ENCODE measurements at places on chromosomes 7 and 10.

- no peak for DNase-seq
These were observed 35.5 kb downstream of the LYZL1 start for GRCh38 chr10:29324220-29324841.

DNA sequence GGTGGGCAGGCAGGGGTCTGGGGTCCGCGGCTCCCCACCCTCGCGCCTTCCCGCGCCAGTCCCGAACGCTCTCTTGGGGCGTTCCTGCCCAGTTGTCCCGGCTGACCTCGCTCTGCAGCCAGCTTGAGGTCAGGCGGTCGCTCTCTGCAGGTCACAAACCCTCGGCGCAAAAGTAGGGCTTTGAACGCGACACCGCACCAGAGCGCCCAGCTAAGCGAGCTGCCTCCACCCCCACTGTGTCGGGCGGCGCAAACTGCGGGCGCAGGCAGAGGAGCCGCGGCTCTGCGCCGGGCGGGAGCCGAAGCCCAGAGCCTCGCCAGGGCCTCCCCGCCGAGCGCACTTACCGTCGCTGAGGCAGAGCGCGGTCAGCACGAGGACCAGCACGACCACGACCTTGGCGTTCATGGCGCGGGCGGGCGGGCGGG lies 284 bp downstream of the CXCL12 start:
- no peak for DNase-seq

DNA sequence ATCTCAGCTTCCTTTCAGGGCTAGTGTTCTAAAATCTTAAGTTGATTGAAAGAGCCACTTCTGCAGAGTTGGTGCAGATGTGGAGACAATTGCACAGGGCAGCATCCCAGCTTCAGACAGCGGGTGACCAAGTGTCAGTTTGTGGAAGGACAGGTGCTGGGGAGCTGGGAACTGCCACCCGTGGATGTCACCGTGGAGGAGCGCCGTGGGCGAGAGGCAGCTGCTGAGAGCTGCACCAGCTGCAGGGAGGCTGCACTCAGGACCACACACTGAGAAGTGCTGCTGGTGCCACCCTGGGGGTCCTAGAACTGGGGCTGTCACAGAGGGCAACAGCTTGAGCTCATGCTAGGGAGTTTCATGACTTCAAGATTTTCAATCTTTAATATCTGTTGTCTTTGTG lies 543.0 kb upstream of the FZD8 start:
- no peak for DNase-seq

- no peak for DNase-seq
These were observed 181.9 kb downstream of the DGKI start for GRCh38 chr7:137664846-137665245.

DNA sequence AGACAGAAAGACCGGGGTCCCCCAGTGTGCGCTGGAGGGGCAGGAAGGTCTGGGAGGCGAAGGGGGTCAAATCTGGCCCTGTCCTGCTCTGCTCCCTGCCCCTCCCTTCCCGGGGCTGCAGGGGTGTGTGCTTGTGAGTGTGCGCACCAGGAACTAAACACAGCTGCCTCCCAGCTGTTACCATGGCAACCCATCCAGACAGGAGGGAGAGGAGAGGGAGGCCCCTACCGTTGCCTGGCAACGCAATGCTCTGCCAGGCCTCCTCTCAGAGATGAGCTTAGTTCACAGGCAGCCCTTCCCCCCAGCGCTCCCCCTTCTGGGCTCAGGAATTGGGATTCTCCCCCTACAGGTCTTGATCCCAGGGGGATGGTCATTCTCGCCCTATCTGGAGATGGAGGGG lies 6.1 kb downstream of the NYAP1 start:
- DNase-seq = peak; percentile 98

DNA sequence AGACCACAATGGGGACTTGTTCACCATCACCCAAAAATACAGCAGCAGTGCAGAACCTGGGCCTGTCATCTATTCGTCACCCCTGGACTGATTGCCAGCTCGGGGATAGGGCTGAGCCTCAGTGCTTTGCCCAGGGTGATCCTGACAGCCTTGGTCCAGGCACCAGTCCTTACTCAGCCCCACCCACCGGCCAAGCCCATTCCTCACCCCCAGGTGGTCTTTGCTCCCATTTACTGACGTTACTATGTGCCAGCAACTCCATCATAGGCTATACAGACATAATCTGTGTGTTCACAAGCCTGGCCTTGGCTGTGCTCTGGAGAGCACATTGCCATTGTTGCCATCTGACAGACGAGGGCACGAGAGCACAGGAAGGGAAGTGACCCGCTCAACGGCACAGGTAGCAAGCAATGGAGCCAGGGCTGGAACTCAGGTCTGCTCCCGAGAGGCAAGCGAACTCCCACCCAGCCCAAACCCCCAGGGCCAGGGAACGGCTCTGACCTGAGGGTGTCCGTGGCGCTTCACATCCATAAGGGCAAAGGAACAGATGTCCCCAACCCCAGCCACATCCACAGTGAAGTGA lies 6.8 kb downstream of the ATG9B start:
- DNase-seq = no peak

GRCh38 chr7:150973571-150974451 lies 4.3 kb downstream of the KCNH2 start:
- DNase-seq = no peak

- DNase-seq = no peak
These were observed 5.9 kb upstream of the PRSS58 start for GRCh38 chr7:142263598-142264380.

DNA sequence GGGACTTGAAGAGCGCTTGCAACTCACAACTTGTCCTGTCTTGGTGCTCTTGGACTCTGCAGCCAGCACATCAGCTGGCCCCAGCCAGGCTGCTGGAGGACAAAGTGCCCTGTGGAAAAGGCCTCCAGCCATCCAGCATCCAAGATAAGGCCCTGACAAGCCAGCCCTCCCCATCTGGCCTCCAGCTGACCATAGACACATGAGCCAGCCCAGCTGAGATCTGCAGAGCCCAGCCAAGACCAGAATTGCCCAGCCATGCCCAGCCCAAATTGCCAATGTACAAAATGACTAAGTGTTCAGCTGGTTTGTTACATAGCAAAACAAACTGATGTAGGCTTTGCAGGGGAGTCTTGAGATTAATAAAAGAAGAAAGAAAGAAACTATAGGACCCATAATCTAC lies 36.0 kb upstream of the FRMD4A start:
- no peak for DNase-seq

DNA sequence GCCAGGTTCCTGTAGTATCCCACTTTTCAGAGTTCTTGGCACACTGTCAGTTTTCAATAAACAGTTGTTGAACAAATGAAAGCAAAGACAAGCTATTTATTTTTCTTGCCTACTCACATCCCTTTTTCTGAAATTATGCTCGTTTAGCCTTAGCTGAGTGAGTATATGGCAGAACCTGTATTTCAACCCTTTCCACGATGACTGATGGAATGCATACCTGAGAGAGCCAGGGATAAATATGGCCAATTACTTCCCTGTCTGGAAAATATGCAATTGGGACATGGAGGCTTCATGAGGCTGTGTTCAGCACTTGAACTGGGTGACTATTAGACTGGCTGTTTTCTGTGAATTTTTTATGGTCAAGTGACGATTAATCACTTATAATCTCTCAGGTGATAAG lies 144.5 kb upstream of the POT1 start:
- no peak for DNase-seq

Data from hippocampal formation (tissue), 2 donors.